Central memory CD4-positive, alpha-beta T cell (primary cell): ENCODE measurements at places on chromosomes 7 and 10.

GRCh38 chr10:3528823-3529403 lies 256.1 kb downstream of the KLF6 start:
- DNase-seq = no peak

- DNase-seq = no peak
Measured at GRCh38 chr10:14749070-14749809, 25.5 kb downstream of the FAM107B start.

DNA sequence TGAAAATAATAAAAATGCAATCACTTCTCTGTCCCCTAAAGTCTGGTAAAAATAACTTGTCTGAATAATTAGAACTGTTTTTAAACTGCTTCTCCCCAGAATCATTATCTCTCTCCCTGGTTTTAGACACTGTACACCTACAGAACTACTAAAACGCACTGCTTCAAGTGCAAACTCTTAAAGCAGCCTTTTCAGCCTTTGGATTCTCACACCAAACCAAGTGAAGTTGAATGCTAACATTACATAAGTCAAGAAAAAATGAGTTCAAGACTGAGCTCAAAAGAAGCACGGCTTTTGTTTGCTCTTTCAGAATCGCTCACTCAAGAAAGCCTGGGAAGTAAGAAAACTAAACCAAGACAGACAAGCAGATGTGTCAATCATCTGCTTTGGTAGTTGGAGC lies 188.8 kb downstream of the LSM5 start:
- DNase-seq = no peak

- DNase-seq = no peak
Measured at GRCh38 chr7:91243591-91244301, 20.5 kb upstream of the FZD1 start.

DNA sequence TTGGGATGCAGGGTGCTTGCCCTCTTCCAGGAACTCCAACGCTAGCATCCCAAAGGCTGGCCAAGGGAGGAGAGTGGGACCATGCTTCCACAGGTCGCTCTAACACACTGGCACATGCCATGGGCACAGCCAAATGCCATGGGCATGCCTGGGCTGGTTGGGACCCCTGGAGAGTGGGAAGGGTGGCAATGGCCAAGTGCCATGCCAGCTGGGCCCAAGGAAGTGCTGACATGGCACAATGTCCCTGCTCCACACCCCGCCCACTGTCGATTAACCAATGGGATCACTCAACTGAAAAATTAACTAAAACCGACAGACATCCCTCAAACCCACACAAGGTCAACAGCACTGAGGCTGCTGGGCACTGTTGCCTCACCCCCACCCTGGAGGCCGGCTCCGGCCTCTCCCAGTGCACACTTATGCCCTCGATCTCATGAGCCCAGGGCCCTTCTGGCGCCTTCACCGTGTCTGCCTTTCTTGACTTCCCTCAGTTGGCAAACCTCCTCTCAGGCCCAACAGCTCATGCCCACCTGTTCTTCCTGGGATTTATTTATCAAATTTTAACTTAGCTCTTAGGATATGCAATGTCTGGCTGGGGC lies 83.4 kb downstream of the GOLGA7B start:
- DNase-seq = no peak

GRCh38 chr10:95850791-95851190 lies 57.0 kb upstream of the CC2D2B start:
- no peak for DNase-seq

DNA sequence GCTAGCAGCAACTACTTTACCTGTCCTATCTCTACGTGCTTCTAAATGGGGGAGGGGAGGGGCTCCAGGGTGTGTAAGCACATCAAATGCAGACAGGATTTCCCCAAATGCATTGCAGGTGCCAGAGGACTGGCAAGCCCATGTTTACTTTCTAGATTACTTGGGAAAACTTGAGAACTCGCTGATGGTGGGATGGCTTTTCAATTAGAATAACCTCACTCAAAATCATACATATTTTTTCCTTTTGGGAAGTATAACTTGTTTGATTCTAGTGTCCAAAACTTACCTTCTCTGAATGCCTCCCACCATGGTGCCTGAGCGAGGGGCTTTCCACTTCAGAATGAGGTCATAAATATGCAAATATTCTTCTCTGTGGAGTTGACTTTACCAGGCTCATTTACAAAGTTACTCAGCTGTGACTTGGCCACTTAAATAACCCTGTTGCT lies 191.3 kb upstream of the RHOBTB1 start:
- DNase-seq = no peak

- no peak for DNase-seq
Measured at GRCh38 chr7:41183741-41184140, 519.1 kb downstream of the INHBA start.

DNA sequence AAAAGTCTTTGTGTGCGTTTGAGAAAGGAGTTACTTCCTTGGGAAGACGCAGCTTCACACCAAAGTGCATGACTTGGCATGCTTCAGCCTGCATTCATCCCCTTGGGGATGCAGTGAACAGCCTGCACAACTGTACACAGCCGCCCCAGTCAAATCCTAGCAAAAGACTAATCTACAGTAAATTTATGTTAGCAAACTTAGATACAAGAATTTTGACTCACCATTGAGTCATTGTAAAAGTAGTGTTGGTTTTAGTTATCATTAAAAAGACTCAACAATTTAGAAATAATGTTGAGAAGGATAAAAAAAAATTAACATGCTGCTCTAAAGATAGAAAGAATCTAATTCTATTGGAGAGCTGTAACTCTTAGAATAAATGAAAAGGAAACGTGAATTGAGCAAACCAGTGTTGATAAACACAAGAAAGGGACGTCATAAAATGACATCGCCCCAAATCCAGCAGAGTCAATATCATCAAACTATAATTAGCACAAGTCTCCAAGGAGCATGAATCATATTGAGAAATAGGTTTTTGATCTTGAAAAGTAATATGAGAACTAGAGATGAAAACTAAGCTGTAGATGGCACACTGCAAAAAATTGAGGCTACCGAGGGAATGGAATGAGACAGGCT lies 11.9 kb upstream of the OPTN start:
- DNase-seq = no peak

GRCh38 chr10:98433881-98434732 lies 12.6 kb downstream of the HPS1 start:
- DNase-seq = no peak

GRCh38 chr7:214410-215212 lies 22.2 kb downstream of the FAM20C start:
- DNase-seq = no peak

DNA sequence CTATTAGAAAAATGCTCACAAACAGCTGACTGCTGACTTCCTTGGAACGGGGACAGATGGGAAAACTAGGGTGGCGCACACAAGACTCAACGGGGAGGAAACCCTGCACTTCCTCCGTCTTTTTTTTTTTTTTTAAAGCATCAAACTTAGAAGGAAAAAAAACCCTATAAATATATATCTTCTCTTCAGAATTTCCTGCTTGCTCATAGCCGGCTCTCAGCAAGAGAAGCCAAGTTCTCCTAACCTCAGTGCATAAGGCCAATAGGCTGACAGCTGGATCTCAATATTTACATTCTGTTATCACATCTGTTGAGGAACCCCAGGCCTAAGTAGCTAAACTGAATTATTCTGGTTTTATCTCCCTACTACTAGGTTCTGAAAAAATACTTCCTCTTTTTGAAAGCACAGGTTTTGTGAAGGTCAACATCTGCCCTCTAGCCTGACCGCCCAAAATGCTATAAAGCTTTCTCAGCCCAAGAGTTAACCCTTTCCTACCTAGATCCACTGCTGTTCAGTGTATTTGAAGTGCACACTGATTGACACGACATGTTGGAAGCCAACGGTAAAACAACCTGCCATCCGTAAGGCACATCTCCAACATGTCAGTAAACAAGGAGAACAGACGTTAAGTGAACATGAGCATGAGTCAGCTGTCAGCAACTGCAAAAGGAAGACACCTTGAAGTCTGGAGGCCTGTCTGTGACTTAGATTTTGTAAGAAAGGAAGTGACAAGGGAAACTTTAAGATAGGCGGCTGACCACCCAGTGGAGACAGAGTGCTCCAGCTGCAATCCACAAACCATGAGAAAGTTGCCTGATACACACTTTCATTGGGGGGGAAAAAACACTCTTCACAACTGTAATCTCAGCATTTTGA lies 83.8 kb downstream of the EBLN1 start:
- DNase-seq = no peak

- no peak for DNase-seq
Measured at GRCh38 chr10:87750001-87750671, 67.9 kb downstream of the ATAD1 start.

- no peak for DNase-seq
Measured at GRCh38 chr7:46811529-46811928, 770.4 kb downstream of the TNS3 start.

DNA sequence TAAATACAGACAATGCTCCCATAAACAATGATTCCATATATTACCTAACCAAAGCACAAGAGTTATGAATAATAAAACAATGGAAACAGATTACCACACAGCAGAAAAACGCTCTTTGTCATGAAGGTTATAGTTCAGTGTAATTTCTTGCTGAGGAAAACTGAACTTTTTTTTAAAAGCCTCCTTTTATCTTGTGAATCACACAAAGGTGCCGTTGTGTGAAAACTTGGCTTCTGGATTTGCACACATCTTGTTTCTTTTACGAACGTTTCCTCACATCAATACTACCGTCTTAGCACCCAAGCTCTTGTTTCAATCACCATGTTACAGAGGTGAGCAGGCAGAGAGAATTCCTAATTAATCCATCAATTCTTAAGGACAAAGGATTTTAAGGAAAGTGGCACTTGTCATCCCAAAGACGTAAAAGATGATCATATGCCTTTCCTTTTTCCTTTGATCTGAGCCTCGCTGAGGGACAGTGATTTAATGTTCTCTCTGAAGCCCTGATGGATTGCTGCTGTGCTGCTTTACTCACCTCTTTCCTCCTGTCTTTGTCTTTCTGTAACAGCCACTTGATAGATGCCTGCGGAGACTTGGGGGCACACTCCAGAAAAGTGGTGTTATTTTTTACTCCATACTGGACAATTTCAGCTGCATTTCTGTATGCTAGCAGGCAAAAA lies 110.1 kb downstream of the CD36 start:
- no peak for DNase-seq

DNA sequence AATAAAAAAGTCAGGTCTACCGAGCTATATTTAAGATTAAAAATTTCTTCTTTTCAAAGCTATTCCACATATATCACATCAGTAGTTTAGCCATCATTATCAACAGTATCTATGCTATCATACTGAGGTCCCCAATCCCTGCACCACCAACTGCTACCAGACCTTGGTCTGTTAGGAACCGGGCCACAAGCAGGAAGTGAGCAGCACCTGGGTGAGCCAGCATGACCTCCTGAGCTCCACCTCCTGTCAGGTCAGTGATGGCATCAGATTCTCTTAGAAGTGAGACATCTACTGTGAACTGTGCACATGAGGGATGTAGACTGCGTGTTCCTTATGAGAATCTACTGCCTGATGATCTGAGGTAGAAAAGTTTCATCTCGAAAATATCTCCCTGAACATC lies 632.1 kb upstream of the KCND2 start:
- DNase-seq = no peak

- no peak for DNase-seq
Measured at GRCh38 chr7:37944737-37945054, 24.3 kb downstream of the EPDR1 start.

GRCh38 chr7:20214921-20215669 lies 2.1 kb downstream of the MACC1 start:
- no peak for DNase-seq

DNA sequence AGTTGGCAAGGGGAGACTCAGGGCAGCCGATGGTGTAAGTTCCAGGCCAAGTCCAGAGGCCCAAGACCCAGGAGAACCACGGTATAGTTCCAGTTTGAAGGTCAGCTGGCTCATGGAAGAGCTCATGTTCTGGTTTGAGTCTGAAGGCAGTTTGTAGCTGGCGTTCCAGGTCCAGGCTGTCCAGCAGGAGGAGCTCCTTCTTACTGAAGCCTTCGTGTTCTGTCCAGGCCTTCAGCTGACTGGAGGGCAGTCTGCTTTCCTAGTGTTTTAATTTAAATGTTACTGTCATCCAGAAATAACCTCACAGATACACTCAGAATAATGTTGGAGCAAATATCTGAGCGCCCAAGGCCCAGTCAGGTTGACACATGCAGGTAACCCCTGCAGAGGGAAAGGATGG lies 4.2 kb downstream of the SUN1 start:
- no peak for DNase-seq

DNA sequence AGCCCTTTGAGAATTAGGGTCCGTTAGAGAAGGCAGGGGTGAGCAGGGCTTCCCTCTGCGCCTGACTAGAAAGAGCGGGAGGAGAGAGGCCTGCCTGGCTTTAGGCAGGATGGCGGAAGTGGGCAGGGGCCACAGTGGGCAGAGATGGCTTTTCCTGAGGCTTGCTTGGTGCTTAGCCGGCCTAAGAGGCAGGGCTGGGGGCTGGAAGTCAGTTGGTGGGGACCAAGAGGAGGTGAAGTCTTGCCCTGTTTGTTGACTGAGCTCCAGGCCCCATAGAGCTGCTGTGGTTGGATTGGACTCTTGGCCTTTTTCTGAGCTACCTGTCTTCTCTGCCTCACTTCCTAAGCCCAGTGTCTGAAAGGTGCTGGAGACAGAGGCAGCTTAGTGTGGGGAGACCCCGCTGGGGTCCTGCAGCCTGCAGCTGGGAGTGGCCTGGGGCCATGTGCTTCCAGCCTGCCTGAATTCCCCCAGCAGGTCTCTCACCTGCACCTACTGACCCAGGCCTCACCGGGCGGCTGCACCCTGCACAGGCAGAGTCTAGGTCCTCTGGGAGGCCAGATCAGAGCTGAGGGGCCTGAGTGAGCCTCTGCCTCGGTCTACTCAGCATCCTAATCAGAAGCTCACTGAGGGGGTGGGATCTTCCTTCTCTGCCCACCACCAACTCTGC lies 4.8 kb downstream of the FAM241B start:
- no peak for DNase-seq

GRCh38 chr7:71829515-71829914 lies 582.6 kb downstream of the CALN1 start:
- no peak for DNase-seq

- DNase-seq = no peak
Measured at GRCh38 chr7:98949336-98950044, 71.2 kb downstream of the TRRAP start.

DNA sequence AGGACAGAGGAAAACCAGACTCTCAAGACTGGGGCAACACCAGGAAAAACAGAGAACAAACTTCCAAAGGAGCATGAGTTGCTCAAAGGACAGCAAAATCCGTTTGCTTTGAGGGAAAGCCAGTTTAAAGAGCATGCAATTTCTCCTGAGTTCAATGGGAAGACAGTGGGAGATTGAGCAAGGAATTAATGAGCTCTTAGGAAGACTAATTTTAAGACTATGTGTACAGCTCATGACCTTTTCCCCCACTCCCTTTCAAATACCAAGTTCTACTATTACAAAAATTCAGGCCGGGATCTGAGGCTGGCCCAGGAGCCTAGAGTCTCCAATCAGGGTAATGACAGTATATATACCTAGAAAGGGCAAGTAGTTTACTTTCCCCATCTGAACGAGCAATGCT lies 79.2 kb downstream of the EPDR1 start:
- no peak for DNase-seq

GRCh38 chr7:117296066-117296465 lies 26.8 kb downstream of the WNT2 start:
- no peak for DNase-seq

GRCh38 chr7:37212556-37212955 lies 236.1 kb downstream of the ELMO1 start:
- DNase-seq = no peak

- no peak for DNase-seq
Measured at GRCh38 chr7:1698201-1698600, 28.1 kb downstream of the ELFN1 start.
